ENCODE measurements at places on chromosomes 5 and 9. TPM values are rescaled to one million over a fixed set of nuclear protein-coding genes. Genes with fewer than 3 reads are reported as not detected.

Gene NNT
- 96.4 TPM for total RNA-seq

Gene WDR38
- not detected for total RNA-seq

Gene HAVCR2
- total RNA-seq, result 66.9 TPM

Gene STPG3
- not detected for total RNA-seq

- no peak for DNase-seq
These were observed 13.6 kb downstream of the NNT start for GRCh38 chr5:43616535-43616934.

DNA sequence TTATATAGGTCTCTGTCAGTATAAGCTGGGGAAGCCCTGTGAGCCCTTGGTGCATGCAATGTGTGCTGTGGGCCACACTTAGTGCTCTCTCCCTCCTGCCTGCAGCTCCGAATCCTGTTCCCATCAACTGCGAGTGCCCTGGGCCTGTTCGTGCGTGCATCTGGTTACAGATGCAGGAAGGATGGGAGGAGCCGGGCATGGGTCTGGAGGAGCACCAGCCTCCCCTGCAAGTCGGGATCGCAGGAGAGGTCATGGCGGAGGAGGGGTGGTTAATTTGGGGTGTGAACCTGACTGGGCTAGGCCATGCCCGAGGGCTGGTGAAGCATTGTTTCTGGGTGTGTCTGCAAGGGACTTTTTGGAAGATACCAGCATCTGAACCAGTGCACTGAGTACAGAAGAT lies 274.6 kb upstream of the IRX4 start:
- no peak for DNase-seq

GRCh38 chr5:150234576-150235499 lies 45.0 kb downstream of the SLC6A7 start:
- DNase-seq, result no peak

GRCh38 chr5:158423623-158424200 lies 564.8 kb upstream of the CLINT1 start:
- no peak for DNase-seq

- DNase-seq, result no peak
These were observed 8.0 kb downstream of the EGFL7 start for GRCh38 chr9:136670576-136671253.

DNA sequence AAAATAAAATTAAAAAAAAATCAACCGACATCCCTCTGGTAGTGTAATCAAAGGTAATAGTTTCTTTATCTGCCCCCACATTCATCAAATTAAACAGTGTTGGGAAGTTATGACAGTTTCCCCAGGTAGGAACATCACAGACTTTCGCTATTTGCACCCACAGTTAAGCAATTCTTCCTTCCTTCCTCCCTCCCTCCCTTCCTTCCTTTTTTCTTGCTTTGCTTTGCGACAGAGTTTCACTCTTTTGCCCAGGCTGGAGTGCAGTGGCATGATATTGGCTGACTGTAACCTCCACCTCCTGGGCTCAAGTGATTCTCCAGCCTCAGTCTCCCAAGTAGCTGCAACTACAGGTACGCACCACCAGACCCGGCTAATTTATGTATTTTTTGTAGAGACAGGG lies 10.8 kb upstream of the BICD2 start:
- no peak for DNase-seq

DNA sequence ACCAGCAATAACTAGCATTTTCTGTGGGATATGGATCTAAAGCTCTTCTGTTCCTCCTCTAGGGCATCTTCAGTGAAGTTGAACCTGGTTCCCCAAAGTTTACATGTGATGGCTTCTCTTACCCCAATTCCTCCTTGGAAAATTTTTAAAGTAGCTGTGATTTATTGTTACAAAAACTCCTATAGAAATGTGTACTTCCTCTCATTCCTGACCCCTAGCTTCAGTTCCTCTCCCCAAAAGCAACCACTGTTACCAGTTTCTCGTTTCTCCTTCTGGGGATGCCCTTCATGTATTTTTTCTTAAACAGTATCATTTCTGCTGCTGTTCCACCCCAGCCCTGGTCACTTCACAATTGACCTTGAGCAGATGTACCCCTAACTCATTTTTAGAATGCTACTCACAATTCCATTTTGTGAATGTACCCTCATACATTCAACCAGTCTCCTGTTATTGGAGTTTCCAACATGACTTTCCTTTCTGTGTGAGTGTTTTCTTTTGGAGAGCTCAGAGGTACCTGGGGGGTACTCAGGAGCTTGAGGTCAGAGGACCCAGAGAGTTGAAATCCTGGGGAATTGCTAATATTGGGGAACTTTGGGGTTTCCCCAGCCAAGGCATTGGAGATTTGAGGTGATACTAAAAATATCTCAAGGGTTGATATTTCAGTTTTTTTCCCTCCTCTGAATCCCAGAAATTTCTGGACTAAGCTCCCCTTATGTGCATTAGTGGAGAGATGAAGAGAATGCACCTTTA lies 18.6 kb upstream of the GLRX start:
- DNase-seq, result no peak

DNA sequence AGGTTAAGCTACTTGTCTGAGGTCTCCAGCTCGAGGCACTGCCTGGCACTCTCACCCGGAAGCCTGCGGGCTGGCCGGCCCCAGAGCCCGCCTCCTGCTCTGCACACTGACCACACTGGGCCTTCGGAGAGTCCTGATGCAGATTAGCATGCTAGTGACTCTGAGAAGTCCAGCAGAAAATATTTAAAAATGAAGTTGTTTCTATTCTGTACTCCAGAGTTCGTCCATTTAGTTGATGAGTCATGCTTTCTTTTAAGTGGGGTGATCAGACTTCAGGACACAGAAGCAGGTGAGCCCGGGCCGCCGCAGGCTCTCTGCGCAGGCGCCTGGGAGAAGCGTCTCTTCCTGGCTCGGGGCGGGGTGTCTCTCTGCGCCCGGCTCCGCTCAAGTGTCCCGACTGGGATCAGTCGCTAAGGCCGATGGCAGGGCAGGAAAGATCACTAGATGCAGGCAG lies 32.5 kb downstream of the FAM240B start:
- DNase-seq, result peak; percentile 58

DNA sequence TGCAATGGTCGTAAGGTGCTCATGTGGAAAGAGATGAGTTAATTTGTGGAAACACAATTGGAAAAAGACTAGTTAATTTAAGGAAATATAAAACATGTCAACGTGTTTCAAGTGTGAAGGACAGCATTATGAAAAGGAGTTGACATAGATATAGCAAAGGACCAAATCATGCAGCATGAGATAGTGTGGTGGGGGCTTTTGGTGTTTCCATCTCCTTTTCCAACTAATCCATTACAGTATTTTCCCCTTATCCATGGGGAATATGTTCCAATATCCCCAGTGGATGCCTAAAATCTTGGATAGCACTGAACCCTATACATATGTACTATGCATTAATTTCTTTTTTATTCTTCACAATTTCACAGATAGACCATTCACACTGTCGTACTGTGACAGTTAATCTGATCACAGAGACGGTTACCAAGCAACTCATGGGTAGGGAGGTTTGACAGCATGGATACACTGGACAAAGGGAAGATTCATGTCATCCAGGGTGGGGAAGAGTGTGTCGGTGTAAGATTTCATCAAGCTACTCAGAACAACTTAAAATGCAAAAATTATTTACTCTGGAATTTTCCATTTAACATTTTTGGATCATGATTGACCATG lies 238.6 kb downstream of the CDH12 start:
- DNase-seq, result no peak

DNA sequence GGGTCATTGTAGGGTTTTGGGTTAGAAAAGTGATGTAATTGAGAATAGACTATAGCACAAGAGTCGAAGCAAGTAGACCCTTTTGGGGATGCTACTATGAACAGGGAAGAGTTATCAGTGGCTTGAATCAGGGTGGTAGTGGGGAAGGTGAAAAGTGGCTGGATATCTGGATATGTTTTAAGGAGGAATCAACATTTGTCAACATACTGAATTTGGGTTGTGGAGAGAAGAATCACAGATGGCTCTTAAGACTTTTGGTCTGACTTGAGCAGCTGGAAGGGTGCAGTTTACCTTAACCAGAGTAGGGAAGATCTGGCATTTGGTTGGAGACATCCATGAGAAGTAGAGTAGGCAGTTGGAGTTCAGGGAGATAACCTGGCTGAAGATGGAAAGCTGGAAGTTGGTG lies 38.5 kb upstream of the FCHO2 start:
- DNase-seq, result no peak

DNA sequence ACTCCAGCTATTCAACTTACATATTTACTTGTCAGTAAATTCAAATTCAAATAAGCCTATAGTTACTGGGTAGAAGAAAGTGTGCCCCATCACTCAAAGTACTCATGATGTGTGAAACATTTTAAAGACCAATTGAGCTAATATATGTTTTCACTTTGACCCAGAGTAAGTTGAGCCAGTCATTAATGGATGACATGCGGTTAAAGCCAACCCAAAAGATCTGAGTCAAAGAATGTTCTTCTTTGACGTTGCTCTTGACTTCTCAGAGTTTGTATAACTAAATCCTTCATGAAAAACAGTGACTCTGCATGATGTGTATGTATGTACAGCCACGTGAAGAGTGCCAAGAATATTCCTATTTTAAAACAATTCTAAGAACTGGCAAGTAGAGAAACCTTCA lies 237.4 kb downstream of the NR2F1-AS1 start:
- DNase-seq, result no peak

Data from activated CD4-positive, alpha-beta memory T cell treated with anti-CD3 and anti-CD28 coated beads, Interleukin-2, amount 10 ng/mL, durations not matched to agents 7 days and 5 days (primary cell).